Mucosa of descending colon (tissue), 3 donors: ENCODE measurements at places on chromosomes 6 and 20.

DNA sequence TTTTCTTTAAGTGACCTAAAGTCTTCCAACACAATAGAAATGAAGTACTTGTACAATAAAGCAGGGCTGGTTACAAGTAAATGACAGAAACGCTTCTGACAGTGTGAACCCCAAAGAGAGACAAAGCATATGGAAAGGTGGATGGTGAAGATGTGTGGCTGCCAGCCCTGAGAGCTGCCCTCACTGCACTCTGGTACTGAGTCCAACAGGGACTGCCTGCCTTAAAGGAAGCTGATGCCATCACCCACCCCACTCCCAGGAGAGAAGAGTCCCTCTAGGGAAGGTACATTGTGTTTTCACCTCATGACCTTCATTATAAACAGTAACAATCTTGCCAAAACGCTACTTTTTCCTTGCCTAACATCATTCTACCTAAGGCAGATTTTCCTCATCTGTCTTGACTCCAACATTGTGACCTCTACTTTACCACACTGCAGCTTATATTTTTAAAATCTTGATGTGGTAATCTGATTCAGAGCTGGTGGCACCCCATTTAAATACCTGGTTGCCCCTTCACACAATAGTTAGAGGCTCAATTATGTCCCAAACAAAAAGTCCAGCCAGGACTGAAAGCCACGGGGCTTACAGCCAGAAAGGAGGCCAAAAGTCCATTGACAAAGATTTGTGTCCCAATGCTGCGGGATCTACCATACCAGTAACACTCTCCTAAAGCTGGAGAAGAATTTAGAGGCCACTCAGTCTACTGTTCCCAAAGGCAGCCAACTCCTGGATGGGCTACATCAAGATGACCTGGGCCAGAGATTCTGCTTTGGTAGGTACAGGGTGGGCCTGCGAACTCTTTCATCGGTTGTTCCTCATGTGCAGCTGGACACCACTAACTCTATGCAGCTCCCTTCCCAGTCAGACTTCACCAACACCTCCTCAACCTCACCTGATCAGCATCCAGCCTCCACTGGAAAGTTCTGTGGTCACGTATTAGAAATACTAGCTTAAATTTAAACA, 4.4 kb downstream of the APMAP start:
- no peak for DNase-seq

DNA sequence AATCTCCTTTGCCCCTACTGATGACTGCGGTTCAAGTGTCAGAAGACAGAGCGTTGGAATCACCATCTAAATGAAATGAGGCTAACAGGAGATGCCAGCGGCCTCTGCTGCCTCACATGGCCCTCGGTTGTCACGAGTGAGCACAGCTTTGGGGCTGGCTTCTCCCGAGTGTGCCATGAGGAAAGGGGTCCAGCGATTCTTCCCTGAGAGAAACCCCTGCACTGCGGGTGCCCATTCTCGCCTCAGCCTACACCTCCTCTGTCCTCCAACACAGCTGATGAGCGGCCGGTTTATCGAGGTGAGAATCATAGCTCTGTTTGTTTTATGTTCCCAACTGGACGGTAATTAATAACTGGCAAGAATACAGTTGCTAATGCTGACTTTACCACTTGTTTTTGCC, 144.7 kb upstream of the RPS6KA2 start:
- no peak for DNase-seq

GRCh38 chr20:38172408-38172807, 7.3 kb upstream of the TGM2 start:
- DNase-seq = no peak

DNA sequence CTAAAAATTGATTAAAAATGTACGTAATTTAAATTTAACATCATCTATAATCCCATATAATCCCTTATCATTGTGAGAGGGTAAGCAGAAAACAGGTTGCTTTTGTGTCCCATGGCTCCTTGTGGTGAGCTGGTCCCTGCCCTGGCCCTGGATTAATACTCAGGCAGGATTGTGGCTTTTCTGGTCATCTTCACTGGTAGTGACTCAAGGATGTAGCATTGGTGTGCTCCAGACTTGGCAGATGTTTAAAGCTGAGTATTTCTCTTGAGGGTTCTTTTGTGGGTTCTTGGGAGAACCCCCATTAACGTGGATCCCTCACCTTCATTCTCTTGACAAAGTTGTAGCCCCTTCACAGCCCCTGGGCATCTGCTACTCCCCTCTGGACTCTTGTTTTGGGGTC, 39.3 kb downstream of the SNRNP48 start:
- DNase-seq = no peak

DNA sequence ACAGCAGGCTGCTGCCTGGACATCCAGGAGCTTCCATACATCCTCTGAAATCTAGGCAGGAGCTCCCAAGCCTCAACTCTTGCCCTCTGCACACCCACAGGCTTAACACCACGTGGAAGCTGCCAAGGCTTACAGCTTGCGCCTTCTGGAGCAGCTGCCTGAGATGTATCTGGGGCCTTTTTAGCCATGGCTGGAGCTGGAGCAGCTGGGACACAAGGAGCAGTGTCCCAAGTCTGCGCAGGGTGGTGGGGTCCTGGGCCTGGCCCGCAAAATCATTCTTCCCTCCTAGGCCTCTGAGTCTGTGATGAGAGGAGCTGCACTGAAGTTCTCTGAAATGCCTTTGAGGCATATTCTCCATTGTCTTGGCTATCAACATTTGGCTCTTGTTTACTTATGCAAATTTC, 255.0 kb downstream of the DLL1 start:
- DNase-seq = no peak

DNA sequence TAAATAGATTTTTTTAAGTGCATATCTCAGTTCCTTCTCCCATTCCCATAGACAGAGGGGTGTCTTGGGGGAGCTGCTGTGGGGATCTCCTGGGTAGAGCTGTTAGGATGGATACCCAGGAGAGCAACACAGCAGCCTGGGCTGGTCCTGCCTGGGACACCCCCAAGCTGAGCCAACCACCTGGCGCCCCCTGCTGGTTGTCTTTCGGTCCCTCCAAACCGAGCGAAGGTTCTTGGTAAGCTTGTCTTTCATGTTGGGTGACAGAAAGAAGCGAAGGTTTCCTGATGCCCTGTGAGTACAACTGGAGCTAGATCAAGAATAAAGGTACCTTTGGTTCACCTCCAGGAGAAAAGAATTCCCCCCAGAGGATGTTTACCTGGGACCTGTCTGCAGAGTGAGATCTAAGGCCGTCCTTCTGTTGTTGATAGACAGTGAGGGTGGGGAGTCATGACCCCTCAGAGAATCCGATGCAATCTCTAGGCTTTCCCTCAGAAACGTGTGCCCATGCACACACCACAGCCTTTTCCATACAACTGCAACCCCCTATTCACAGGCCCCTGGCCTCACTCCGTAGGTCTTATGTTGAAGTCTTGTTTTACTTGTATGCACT, 50.8 kb downstream of the SNX9 start:
- peak; percentile 88 for DNase-seq

- DNase-seq = peak; percentile 71
Measured at GRCh38 chr6:32244946-32245398, 21.1 kb upstream of the NOTCH4 start.
